ENCODE measurements at places on chromosomes 3 and 15.

- DNase-seq: no peak
Observed at GRCh38 chr3:125608419-125608818, 13.1 kb upstream of the OSBPL11 start.

DNA sequence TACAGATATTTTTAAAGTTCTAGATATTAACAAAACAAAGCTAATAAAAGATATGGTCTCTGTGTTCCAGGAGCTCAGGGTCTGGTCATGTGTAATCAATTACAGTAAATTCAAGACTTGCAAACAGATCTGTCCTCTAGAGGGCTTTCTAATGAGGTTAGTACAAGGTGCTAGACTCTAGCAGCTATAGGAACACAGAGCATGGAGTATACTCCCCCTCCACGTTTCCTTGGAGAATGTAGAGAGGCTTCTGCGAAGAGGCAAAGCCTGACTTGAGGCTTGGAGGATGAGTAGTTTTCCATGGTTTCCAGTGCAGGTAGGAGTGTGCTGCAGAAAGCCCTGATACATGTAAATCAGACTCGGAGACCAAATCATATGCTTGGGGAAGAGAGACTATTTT lies 32.7 kb upstream of the DLG1 start:
- DNase-seq: no peak

GRCh38 chr15:70153921-70154717 lies 56.4 kb upstream of the TLE3 start:
- DNase-seq: no peak

DNA sequence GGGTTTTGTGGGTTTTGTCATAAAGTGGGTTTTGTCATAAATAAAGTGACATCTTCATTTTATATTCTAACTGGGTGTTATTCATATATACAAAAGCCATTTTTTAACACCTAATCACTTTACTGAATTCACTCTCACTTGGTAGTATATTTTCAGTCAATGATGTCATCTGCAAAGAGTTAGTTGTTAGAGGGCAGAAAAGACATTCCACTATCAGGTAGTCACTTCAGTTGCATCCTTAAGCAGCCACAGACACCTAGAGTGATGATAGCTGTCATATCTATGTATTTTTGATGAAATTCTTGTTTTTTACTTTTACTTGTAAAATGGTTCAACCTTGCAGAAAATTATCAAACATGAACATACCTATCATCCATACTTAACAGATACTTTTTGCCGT lies 89.0 kb downstream of the DHX36 start:
- DNase-seq: no peak

- DNase-seq: no peak
Observed at GRCh38 chr15:86231864-86232721, 152.4 kb downstream of the AGBL1 start.

GRCh38 chr15:36818260-36818659 lies 238.8 kb downstream of the CDIN1 start:
- DNase-seq: no peak

GRCh38 chr15:67812241-67812644 lies 13.1 kb upstream of the SKOR1 start:
- no peak for DNase-seq

- no peak for DNase-seq
Observed at GRCh38 chr3:14351617-14352001, 50.8 kb upstream of the SLC6A6 start.

DNA sequence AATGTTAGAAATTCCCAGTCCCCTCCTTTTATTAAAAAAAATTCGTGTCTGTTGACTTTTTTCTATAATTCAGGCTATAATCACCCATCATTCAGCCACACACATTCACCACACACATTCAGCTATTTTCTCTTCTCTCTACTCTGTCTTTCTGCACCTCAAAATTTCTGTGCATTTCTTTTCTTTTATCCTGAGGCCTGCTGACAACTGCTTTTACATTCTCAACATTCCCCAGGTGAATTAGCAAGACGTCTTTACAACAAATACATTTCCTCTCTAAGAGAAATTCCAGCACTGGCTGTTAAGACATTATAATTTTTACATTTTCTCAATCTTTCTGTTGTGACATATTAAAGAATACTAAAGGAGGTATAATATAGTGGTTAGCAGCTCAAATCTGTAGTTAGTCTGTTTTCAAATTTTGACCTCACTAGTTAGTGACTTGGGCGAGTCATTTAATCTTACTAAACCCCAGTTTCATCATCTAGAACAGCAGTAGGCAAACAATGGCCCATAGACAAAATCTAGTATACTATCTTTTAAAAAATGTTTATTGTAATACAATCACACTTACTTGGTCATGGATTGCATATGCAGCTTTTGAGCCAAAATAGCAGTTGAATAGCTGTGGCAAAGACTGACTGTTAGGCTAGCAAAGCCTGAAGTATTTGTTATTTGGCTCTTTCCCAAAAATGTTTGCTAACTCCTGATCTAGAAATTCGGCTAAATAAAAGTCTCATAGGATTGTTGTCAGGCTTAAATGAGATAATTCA lies 350.7 kb downstream of the NSUN3 start:
- DNase-seq: no peak

DNA sequence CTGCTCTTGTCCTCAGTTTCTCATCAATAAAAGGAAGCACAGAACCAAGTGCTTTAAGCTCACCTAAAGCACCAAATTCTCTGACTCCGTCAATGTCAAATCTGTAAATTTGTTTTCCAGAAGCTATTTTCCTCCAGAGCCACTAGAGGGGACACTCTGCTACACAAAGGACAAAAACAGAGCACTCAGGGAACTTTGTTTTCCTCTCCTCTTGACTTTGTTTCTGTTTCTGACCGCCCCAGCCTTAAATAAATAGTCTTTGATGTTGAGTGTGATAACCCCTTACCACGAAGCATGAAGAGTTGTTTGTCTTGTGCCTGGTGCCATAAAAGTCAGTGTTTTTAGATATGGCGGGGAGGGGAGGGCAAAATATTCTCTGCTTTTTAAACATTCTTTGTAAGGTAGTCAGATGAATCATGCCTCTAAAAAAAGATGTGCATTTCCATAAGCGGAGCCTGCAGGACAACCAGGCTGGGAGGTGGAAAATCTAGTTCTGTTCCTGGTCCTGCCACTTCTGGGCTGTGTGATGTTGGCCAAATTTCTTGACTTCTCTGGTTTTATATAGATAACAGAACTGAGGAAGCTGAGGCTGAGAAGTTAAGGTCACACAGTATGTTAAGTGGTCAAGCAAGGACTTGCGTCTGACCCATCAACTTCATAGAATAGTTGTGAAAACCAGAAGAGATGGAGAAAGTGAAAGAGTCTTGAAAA lies 7.3 kb upstream of the ZBTB38 start:
- DNase-seq: no peak

- DNase-seq: no peak
Observed at GRCh38 chr3:16307832-16308531, 43.0 kb downstream of the OXNAD1 start.

- no peak for DNase-seq
Observed at GRCh38 chr3:129409541-129409940, 18.9 kb downstream of the EFCAB12 start.

DNA sequence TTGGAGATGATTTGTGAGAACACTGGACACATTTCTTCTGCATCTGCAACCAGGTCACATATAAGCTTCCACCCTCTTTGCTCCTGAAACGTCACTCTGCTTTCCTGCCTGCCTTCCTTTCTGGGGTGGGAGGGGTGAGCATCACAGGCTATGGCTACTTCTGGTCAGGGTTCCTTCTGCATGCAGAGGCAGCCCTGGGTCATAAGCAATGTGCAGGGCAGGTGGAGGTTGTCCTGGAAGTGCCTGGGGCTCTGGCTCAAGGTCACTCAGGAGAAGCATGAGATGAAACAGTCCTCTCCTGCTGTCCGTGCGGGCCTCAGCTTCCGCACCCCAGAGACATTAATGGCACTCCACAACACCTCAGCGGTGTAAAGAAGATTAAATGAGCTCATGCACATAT lies 15.1 kb downstream of the SLC6A20 start:
- DNase-seq: no peak

GRCh38 chr15:25955628-25956027 lies 92.5 kb upstream of the ATP10A start:
- no peak for DNase-seq

DNA sequence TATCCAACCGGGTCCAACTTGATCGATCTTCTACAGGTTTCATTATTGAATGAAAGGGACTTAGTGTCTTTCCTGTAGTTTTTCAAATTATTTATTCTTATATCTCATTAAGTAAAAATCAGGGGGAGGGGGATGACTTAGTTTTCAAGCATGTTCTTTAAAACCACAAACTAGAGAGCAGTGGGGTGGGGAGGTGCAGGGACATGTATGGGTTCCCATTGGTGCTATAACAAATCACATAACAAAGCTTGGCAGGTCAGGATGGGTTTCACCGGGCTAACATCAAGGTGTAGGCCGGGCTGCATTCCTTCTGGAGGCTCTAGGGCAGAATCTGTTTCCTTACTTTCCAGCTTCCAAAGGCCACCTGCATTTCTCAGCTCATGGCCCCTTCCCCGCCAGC lies 32.7 kb downstream of the CCNL1 start:
- DNase-seq: no peak

DNA sequence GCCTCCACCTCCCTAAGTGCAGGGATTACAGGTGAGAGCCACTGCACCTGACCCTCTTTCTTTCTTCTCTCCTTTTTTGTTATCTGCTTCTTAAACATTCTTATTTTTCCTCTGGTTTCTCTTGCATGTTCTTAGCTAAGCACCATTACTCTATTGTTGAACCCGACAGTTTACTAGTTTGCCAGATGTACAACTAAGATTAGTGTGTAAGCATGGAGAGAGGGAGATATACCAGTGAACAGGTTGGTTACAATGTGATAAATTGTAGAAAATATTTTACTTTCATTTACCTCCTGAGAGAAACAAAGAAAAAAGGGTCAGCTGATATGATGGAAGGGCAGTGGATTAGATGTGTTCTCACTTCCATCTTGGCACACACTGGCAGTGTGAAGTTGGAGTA lies 4.9 kb downstream of the HAUS2 start:
- DNase-seq: no peak

DNA sequence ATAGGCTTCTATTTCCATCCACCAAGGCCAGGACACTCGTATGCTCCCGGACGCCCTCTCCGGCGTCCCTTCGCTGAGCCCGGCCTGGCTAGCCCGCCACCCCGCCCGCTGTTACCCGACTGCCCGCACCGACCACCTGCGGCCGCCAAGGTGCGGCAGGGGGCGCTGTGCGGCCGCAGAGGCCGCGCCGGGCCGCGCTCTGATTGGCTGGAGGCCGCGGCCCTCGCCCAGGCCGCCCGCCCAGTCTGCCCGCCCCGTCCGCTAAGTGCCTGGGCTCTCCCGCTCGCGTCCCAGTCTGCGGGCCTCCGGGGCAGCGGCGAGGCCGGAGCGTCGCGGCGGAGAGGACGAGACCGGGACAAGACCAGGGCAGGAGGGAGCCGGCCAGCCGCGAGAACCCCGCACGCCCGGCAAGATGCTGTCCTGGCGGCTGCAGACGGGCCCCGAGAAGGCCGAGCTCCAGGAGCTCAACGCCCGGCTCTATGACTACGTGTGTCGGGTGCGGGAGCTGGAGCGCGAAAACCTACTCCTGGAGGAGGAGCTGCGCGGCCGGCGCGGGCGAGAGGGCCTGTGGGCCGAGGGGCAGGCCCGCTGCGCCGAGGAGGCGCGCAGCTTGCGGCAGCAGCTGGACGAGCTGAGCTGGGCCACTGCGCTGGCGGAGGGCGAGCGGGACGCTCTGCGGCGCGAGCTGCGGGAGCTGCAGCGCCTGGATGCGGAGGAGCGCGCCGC lies at the start of gene SYNM:
Gene SYNM, plus strand, starts transcription at position 293 of the 726 bp plus-strand sequence. Its CDS starts 120 bp downstream, at position 413.
- DNase-seq: no peak

DNA sequence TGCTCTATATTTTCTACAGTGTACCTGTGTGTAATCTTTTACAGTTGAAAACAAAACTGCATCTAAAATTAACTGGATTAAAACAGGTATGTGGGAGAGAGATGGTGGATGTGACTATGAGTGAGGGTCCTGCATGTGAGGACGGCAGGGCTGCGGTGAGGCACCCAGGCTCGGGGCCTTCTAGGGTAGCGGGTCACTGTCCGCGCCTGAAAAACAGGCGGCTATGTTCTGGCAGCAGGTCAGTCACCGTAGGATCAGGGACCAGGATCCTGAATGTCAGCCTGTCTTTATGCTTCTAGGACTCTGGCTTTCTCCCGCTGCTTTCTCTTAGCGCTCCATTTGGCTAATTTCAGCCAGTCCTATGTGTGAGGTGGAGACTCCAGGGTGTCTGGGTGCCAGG lies 12.6 kb downstream of the TMEM40 start:
- DNase-seq: no peak

- no peak for DNase-seq
Observed at GRCh38 chr3:71543371-71544016, 40.0 kb downstream of the FOXP1 start.

- DNase-seq: no peak
Observed at GRCh38 chr15:42020713-42021273, at the start of gene PLA2G4E. PLA2G4E (minus strand) TSS chr15:42021042; CDS start chr15:42021030, 12 bp downstream.

- no peak for DNase-seq
Observed at GRCh38 chr3:13093687-13094086, 20.5 kb upstream of the IQSEC1 start.
